ENCODE measurements at places on chromosomes 2 and 18.

- no peak for DNase-seq
Measured at GRCh38 chr18:63363951-63364350, 3.1 kb downstream of the KDSR start.

DNA sequence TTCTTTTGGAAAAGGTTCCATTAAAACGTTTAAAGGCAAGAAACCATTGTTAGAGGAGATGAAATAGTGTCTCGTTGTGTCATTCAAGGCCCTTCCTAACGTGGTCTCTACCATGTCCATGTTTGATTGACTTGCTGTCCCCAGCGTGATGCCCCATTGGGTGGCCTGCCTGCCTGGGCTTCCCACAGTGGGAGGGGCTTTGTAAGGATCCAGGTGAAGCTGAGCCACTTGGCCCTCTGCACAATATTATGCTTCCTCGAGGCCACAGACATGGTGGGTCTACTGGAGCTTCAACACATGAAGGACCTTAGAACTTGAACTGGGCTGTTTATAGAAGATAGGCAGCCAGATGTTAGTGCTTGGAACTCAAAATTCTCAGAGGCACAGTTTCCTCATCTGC lies 235.3 kb downstream of the FHOD3 start:
- DNase-seq = no peak

DNA sequence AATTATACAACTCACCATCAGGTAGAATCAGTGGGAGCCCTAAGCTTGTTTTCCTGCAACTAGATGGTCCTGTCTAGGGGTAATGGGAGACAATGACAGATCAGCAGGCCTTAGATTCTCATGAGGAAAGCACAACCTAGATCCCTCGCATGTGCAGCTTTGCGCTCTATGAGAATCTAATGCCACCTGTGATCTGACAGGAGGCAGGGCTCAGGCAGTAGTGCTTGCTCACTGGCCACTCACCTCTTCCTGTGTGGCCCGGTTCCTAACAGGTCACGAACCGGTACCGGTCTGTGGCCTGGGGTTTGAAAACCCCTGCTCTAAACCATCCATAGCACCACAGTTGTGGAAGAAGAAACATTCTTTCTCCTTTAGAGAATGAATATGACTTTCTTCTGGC lies 242.8 kb upstream of the CXCR4 start:
- no peak for DNase-seq

DNA sequence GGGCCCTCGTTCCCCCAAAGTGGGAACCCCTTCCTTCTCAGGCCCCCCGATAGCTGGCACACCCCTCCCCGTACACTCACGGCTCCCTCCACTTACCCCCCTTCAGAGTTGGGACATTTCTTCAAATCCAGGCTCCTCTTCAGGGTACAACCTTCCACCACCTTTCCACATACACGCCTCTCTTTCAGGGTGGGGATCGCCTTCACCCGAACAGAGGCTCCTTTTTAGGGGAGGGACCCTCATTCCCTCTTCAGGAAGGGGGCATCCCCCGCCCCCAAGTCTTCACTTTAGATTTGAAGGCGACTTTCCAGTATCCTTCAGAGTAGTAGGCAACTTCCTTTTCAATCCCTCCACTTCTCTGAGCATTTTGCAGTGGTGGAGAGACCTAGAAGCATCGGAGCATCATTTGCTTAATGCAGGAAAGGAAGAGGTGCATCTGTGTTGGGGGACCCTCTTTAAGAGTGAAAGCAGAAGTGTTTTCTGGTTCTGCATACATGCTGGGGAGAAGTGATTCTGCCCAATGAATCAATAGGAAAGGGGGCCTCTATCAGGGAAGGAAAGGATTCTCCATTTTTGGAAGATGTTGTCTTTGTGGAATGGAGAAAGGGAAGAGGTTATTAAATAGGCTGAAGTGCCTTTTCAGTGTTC lies 845 bp downstream of the EML4 start:
- peak; percentile 38 for DNase-seq

- no peak for DNase-seq
Measured at GRCh38 chr2:159617100-159617499, 752 bp upstream of the BAZ2B start.

DNA sequence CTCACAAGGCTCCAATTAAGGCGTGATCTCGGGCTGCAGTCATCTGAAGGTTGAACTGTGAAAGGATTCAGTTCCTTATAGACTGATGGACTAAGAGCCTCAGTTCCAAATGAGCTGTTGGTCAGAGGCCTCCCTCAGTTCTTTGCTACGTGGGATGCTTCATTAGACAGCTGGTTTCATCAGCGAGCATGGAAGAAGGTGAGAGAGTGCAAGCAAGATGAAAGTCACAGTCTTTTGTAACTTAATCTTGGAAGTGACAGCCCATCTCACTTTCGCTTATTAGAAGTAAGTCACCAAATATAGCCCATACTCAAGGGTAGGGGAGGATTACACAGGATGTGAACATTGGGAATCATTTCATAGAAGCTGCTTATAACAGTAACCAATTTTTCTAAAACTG lies 26.8 kb downstream of the PPP1CB start:
- DNase-seq = no peak

GRCh38 chr2:138676619-138677021 lies 103.6 kb downstream of the NXPH2 start:
- DNase-seq = no peak

- no peak for DNase-seq
Measured at GRCh38 chr18:11989966-11990380, 8.7 kb downstream of the IMPA2 start.

DNA sequence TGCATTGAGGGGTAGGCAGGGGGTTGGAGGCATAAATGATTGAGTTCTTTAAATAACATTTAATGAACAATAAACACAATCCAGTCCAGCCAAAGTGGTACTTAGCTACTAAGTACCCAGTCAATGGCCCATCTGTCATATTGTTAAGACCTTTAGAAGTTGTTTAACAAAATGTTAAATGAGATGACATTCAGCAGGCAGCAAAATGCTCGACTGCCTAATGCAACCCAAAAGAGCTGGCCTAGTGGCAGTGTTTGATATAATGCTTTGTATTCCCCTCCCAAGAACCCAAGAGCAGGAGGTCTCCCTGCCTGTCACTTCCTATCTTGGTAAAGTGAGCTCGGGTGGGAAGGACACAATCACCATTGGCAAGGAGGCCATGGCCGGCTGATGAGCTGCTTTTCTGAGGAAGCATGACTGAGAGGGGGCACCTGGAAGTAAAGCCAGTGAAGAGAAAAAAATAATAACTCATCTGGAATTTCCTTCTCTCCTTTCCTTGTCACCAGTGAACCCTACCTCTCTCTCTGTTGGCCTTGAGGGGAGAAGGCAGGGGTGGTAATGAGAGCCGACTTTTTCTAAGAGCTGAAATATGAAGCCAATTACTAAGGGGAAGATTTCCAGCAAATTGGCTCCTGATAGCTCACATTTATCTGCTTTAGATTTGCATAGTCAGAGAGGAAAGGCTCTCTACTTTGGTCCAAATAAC lies 140.6 kb downstream of the C1D start:
- DNase-seq = no peak

DNA sequence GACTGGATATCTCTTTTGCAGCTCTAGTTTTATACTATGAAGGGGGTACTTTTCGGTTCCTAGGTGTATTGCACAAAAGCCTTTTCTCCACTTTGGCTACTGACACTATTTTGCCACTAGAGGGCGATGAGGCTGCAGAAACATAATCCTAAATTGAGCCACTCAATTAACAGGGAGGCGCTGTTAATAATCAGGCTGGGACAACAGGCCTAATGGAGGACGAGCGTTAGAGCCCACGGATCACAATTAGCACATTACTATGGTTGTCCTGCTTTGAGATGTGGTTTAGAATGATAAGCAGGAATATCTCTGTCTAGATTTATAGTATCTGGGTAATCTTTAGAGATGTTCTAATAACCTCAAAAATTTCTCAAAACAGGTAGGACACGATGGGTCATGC lies 62.2 kb upstream of the PMAIP1 start:
- DNase-seq = peak; percentile 84

DNA sequence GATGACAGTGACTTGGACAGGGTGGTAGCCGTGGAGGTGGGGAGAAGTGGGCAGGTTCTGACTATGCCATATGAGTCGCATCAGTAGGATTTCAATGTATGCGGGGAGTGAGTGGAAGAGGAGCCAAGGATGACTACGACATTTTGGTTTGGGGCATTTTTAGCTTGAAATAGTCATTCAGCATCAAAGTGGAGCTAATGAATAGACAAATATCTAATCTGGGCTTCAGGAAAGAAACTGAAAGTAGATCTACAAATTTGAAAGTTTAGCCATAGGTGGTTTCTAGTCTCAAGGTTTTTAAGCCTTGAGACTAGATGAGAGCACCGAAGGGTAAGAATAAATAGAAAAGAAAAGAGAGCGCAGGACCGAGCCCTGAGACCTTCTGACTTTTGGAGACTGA lies 58.3 kb downstream of the FEZ2 start:
- DNase-seq = peak; percentile 75

DNA sequence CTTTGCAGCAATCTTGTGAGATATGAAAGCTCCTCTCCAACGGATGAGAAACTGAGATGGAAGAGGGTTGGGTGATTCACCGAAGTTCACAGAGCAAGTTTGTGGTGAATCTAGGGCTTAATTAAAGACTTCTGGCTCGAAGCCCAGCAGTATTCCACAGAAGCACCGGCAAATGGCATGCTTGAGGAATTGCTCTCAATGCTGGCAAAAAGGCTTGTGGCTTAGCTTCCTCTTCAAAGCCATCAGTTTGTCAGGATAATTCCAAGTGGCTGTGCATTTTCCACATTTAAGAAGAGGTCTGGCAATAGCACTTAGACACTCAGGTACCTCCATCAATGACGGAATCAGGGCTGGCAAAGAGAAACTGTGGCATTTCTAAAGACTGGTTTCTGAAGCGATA lies 98.7 kb upstream of the SLC66A3 start:
- DNase-seq = peak; percentile 84

DNA sequence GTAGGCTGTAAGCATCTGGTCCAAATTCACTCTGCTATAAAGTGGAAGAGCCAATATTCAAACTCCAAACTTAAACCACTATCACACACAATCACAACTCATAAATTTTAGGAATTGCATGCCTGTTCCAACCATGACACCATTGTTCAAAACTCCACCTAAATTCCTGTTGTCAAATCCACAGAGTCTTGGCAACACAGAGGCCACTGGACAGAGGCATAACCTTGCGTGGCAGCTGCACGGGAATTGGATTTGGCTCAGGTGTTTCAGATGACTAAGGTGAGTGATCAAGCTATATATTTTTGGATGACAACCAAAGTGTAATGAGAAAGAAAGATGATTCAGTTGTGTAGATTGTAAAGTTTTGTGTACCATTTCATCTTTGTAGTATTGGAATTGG lies 422.7 kb upstream of the TNP1 start:
- DNase-seq = no peak

DNA sequence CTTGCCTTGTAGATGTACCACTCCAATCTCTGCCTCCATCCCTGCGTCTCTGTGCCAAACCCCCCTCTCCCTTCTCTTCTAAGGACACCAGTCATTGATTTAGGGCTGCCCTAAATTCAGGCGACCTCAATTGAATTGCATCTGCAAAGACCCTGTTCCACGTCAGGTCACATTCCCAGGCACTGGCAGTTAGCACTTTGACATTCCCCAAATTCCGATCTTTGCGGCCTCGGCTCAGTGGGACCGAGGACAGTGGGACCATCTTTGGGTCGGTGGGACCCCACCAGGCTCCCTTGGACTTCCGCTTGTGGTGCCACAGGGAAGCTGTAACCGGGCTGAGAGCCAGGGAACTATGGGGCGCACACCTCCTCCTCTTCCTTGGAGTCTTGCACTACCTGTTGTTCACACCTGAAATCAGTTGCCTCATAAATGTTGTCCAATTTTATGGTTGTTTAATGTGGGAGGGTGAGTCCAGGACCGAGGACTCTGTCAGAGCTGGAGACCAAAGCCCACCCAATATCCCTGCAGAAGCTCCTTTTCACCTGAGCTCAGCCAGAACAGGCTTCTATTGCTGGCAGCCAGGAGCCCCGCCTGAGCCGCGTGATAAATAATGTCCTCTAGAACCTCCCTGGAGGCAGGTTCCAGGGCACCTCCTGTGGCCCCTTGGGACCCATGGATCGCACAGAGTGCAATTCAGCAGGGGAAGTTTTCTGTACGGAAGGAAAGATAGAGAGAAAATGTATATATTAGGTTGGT lies 271.6 kb downstream of the EIPR1 start:
- no peak for DNase-seq

- DNase-seq = peak; percentile 96
Measured at GRCh38 chr2:121860033-121860757, 104.7 kb downstream of the TSN start.

GRCh38 chr2:68169308-68169707 lies 11.6 kb downstream of the PNO1 start:
- peak; percentile 29 for DNase-seq

GRCh38 chr18:46716336-46716735 lies 40.5 kb downstream of the ST8SIA5 start:
- no peak for DNase-seq

DNA sequence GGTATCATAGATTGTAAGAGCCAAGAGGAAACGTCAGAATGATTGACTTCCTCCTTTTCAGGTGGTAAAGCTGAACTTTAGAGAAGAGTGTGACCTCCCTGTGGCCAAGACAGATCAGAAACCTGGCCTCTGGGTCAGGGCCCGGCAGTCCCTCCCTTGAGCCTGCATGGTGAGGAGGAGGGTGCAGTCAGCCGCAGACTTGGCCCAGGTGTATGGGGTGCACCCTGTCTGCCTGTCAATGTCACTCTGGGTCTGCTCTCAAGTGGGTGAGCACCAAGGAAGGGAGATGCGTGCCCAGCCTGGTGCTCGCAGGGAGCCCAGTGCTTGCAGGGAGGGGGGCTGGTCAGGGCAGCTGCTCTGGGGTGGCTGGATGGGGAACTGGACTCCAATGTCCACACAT lies 134.4 kb upstream of the SNTG2 start:
- no peak for DNase-seq

DNA sequence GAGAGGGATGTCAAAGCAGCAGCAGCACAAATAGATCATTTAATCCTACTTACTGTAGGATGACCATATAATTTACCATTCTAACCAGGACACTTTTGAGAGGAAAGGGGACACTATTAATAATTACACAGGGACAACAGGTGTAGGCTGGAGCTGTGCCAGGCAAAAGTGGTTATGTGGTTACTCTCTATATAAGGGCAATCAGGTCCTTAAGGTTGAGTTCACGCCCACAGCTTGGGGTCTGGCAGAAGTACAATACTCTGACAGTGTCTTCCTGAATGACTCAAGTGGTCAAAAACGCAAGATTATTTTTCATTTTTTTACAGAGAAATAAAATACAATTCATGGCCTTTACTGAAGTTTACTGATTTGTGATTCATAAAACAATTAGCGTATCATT lies 2.8 kb downstream of the PREPL start:
- DNase-seq = peak; percentile 75

GRCh38 chr2:158845859-158846258 lies 50.7 kb downstream of the DAPL1 start:
- no peak for DNase-seq

DNA sequence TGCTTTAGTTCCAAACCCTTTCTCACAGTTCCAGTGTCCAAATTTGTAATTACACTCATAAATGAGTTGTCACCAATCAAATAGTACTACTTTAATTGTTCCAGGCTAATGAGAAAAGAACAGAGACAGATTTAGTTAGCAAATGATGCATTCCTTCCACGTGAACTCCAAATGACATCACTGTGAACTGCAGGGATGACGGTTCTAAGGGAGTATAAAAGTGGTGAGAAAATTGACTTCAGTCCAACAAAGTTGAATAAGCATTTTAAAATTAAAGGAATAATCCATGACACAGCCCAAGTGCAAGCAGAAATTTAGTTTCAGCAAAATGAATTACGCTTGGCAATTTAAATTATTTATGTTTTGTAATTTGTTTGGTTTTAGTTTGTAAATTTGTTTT lies 102.0 kb upstream of the LRATD1 start:
- peak; percentile 53 for DNase-seq

GRCh38 chr2:100262555-100263320 lies 59.6 kb downstream of the LONRF2 start:
- DNase-seq = peak; percentile 76

GRCh38 chr2:16084274-16084673 lies 143.9 kb downstream of the MYCN start:
- no peak for DNase-seq
